ENCODE measurements at places on chromosomes 16 and 17.
A peak's percentile ranks its signal among the peaks of the same experiment; 100 is the strongest.

- DNase-seq: no peak
These were observed 5.3 kb downstream of the RPUSD1 start for GRCh38 chr16:782766-783403.

DNA sequence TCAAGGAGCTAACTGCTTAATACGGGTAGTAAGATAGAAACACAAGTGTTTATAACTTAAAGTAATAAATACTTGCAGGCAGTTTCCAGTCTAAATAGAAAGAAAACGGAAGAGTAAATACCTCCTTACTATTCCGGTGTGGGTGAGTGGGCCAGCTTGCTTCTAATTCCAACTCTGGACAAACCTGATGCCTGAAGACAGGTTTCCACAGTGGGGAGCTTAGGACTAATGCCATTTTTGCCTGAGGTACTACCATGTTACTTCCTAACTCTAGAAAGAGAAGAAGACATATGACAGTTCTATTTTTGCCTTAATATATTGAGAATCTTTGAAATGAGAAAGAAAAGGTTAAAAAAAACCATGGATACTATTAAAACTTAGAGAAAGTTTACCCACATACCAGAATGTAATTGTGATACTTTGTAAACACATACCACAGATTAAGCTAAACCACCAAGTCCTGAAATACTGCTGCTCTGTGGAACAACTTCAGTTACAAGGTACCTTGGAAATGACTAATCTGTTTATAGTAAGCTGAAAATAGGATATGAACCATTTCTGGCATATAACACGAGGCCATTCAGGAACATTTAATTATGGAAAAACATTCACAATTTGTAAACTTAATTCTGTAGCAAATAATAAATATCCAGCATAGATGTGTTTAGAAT is 70.2 kb downstream of the ZZEF1 start:
- DNase-seq: no peak

GRCh38 chr16:57138281-57138935 is 46.0 kb downstream of the CPNE2 start:
- no peak for DNase-seq

DNA sequence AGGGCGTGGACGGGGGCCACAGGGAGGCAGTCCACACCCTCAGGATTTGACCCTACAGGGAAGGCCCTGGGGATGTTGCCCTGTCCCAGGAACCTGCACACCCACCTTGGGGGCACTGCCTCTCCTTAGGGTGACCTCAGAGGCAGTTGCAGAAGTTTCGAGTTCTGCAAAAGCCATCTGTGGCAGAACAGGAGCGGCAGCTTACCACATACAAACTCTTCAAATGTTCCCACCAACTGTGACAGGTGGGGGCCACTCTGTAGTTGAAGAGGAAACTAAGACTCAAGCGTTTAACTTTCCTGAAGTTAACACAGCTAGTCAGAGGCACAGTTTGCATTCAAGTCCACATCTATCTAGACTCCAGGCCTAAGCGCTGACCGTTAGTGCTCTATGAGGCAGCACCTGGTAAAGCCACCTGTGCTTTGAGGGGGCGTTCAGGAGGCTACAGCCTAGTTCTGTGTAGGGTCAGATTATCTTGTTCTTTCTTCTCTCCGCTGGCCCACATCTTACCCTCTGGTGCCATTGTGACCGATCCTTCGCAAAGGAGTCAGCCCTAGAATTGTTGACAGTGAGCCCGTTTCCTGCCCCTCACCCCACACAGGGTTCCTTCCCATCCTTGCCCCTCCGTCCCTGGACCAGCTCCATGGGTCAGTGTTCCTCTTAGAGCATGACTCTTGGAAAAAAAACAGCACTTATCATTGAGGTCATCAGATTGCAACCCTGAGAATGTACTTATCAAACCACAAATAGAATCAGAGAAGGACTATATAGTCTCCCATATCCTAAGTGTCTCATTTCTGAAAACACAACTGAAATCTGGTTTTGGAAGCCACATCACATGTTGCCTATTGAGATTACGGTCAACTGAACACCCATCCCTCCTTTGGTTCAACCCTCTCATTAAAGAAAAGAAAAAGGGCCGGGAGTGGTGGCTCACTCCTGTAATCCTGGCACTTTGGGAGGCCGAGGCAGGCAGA is 45.4 kb downstream of the CDH1 start:
- DNase-seq: no peak

DNA sequence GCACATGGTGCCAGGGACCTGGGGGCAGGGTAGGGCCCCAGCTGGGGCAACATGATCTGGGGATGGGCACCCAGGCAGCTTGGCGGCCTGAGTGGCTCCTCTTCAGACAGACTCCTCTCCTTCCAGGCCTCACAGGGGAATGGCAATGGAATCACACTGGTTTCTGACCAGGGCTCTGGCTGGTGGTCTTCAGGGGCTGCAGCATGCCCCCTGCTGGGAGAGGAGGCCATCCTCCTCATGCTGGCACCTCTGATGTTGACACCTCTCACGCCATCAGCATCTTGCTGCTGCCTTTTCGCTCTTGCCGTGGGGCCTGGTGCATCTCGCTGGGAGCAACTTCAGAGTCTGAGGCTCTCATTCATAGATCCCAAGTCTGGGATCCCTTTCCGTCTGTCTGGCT is 11.2 kb upstream of the GFOD2 start:
- no peak for DNase-seq

DNA sequence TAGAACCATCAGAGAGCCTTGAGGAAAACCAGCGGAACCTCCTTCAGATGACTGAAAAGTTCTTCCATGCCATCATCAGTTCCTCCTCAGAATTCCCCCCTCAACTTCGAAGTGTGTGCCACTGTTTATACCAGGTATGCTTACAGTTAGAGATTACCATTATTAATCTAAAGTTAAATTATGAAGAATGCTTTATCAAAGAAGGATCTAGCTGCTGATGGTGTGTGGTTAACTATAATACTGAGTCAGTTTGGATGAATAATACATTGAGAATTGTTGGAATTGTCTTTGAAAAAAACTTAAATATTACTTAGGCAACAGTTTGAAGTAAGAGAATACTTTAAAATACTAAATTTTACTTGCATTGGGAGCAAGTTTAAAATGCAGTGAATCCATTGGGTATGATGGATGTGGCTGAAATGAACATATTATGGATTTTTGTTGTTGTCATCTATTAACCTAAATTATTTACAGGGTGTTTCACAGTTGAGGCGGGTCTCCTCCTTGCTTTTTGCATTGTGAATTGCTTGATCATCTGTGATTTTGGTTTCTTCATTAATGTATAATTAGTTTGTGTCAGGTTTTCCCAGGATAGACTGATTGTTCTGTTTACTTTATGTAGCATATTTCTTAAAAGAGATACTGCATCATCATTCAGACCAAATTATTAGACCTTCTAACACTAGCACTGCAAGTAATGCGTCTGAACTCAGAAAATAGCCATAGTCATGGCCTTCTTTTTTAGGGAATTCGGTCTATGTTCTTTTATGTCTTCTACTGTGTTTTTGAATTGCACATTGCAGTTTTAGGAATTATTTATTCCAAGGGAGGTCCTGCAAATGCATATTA is 47.8 kb downstream of the OMG start:
- no peak for DNase-seq

DNA sequence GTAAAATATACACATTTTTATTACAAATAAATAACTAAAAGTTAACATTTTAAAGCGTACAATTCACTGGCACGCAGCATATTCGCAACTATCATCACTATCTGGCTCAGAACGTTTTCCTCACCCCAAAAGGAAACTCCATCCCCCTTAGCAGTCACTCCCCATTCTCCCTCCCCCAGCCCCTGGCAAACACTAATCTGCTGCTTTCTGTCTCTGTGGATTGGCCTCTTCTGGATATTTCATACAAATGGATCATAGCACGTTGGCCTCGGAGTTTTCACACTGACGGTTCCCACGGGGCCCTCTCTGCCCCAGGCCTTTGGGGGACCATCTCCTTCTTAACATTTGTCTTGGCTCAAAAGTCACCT is 64.6 kb downstream of the RTN4RL1 start:
- DNase-seq: no peak

- DNase-seq: no peak
These were observed 11.7 kb upstream of the MNT start for GRCh38 chr17:2412561-2413021.

GRCh38 chr17:17445925-17446665 is 30.7 kb upstream of the MED9 start:
- DNase-seq: no peak

GRCh38 chr17:67256075-67256732 is 11.2 kb upstream of the HELZ start:
- no peak for DNase-seq

DNA sequence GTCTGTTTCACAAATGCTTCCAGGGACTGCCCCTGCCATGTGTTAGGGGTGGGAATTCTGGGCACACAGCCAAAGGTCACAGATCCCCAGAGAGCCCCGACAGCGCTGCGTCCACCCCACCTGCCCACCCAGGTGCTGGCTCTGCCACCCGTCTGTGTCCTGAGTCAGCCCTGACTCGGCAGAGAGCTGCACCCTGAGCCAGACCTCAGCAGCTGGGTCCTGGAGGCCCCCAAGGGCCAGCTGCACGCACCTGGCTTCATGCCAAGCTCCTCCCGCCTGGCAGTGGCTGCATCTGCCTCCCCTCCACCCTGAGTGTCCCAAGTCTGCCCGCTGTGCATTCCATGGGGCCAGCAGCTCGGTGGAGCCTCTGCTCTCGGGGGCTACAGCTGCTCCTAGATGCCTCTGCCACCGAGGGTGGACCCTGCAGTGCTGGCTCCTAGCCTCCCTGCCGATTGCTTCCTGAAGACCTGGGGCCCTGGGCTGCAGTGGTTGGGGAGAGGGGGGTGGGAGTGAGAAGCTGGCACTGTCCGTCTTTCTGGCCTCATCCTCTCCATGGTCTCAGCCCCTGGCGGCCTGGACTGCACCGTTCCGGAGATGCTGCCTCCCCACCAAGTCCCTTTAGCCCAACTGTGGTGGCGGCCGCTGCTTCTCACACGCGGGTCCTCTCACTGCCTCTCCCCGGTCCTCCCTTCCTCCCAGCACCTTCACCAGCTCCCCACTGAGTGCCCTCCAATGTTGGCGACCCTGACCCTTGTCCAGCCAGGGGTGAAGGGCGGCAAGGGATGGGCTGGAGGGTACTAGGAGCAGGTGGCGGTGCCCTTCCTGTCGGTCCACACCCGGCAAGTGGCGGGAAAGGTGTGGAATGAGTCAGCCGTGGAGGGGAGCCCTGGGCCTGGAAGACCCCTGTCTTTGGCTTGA is 3.0 kb downstream of the SECTM1 start:
- no peak for DNase-seq

GRCh38 chr17:74394977-74395376 is 27.7 kb downstream of the GPR142 start:
- no peak for DNase-seq

GRCh38 chr17:63490329-63490728 is 13.5 kb downstream of the ACE start:
- no peak for DNase-seq

GRCh38 chr17:76877437-76877836 is 9.2 kb downstream of the MGAT5B start:
- DNase-seq: no peak

DNA sequence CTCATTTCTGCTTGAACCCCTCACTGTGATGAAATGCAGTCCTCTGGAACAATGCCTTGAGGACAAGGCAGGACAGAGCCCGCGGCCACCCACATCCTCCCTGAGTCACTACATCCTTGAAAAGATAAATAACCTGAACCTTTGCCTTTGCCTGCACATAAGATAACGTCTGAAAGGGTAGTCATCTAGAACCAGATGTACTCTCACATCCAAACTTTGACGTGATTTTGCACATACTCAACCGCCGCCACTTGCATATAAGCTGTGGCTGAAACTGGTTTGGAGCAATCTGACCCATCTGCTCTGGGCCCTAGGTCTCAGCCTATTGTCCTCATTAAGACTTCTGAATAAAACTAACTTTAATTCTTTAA is 252.1 kb downstream of the PHKB start:
- DNase-seq: no peak

DNA sequence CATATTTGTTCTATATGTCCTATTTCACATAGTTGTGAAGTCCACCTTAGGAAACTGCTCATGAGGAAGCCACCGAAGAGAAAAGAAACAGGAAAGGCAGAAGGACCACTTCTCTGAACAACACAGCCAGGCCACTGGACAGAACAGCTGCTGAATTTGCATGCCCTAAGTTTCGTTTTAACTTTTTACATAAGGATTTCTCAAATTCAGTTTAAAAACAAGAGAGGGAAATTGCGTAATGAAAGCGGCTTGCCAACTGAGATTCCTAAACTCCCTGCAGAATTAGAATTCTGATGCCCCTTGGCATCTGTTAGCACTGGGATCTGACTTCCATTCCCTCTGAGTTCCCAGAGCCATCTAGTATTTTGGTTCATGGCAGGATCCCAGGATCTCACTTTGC is 5.0 kb upstream of the CCL8 start:
- no peak for DNase-seq

GRCh38 chr16:72203401-72203800 is 31.4 kb upstream of the PMFBP1 start:
- DNase-seq: no peak

GRCh38 chr17:49996495-49997300 is 1.7 kb upstream of the DLX3 start:
- DNase-seq: peak; percentile 50

DNA sequence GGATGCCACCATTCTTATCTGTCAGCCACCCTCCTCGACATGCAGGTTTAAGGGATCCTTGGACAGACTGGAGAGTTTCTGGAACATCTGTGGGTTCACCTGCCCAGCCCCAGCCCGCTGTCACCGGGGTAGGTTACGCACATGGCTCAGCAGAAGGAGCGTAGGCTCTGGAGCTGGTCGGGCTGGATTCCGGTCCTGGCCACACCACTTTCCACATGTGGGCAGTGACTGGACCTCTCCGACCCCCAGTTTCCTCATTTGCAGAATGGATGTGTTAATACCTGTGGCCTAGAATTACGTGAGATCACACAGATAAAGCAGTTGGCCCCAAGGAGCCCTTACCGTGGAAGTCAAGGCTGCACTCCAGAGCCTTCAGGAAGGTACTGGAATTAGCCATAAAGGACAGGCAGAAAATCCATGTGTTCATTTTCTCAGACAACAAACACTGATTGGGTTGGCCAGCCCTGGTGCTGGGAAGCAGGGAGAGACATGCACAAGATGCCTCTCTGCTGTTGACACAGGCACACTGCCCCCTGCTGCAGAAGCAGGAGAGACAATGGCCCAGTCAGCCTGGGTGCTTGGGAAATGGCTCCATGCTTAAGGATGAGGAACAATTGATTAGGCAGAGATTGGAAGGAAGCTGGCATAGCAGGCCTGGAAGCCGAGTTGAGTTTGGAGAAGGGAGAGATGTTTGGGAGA is 58.8 kb downstream of the SF3B3 start:
- no peak for DNase-seq

DNA sequence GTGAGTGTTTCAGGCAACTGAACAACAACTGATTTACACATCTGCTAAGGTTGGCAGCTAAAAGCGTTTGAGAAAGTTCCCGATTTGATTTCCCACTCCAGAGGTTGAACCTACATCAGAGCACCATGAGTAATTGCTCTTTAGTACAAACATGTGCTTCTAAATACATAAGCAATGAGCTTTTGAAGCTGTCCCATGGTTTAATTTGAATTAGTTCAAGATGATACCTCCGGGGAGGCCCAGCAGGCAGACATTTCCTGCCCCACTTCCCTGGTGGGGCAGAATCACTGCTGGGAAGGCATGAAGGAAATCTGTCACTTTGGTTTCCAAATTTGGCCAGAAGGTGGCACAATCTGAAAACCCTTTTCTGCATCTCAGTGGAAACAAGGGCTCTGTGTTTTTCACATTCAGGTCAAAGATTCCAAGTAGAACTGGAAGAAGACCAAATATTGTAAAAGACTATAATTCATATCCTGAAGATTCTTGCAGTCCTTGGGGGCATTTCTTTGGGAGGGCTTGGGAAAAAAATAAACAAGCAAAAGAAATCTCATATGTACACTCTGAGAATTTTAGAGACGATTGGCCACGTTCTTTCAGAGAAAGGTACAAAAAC is 176.2 kb upstream of the FAM20A start:
- no peak for DNase-seq
